Activated CD8-positive, alpha-beta memory T cell treated with anti-CD3 and anti-CD28 coated beads for 1 hour (primary cell): ENCODE measurements at places on chromosomes 6 and 20.

- no peak for DNase-seq
Observed at GRCh38 chr20:64256282-64256935, 861 bp downstream of the PCMTD2 start.

DNA sequence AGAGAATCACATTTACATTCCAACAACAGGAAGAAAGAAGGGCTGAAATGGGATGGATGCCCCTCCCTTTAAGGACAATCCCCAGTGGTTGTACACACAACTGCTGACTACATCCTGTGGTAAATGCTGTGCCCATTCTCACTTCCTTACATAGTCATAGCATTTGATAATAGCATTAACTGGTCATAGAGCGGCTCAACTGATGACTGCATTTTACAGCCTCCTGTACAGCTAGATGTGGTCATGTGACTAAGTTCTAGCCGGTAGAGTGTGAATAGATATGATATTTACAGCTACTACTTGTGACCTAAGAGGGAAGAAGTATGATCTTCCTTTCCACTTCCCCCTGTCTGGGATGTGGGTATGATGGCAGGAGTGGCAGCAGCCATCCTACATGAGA lies 24.7 kb downstream of the KCNK17 start:
- no peak for DNase-seq

DNA sequence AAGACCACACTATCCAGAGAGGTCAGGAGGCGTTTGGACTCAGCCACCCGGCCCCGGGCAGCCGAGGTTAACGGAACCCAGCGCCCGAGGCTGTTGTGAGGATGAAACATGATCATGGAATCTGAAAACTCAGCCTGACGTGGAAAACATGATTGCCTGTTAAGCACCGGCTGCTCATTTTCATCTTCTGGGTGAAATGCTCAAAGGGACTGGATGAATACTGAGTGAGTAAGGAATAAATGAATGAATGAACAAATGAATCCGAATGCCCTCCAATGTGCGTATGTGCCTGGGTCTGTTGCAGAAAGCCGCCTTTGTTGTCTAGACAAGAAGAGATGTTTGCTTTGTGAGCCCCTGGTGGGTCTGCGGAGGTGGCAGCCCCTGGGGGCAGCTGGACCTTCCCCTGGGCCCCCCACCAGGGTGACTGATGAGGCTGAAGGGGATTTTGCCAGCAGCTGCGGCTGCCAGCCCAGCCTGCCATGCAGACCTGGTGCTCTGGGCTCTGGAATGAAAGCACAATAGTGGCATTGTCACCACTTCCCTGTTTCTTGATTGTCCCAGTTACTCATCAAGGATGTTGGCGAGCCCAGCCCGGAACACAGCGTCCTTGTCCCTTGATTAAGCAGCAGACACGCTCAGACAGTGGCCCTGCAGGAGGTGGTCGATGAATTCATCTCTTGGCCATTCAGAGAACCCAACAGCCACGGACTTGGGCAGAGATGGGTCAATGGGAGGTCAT lies 211.1 kb downstream of the ANKRD60 start:
- DNase-seq: no peak

- DNase-seq: no peak
Observed at GRCh38 chr6:93391965-93392364, 27.4 kb downstream of the EPHA7 start.

DNA sequence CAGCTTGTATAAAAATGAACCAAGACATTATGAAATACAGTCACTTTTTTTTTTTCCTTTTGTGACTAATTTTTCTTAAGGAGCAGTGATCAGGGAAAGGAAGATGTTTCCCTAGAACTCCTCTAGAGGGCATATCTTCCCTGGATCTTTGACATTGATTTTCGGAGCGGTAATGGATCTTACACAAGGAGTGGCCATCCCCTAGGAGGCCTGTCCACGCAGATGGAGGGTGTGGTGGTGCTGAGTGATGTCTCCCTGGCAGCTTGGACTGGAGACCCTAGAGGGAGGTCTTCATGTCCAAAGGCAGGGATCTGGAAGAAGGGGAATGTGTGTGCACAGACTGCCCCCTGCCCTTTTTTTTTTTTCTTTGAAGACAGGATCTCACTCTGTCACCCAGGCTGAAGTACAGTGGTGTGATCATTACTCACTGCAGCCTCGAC lies 7.0 kb upstream of the KIFC1 start:
- DNase-seq: no peak

DNA sequence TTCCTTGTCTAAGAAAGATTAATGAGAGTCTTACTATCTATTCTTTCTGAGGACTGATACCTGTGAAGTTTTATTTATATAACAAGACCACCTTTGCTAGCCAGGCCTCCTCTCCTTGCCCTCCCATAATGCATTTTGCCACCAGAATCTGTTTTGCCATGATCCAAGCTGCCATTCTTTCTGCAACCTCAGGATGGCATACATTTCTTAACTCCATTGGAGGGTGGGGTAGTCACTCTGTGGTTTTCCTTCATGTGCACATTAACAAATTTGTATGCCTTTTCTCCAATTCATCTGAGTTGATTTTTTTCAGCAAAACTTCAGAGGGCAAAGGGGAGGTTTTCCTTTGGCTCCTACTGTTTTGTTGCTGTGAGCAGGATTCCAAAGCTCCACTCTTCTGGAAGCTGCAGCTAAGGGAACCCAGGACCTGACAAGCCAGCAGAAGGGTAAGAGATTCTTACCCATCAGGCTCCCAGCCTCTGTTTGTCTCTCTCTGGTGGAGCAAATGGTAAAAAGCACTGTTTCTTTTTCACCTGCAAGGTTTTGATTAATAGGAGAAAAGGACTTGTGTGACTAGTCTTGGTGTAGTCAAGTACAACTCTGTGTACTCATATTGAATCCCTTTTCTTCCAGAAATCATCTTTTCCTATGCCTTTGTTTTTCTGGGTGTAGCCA lies 26.2 kb upstream of the ENPP4 start:
- DNase-seq: no peak

DNA sequence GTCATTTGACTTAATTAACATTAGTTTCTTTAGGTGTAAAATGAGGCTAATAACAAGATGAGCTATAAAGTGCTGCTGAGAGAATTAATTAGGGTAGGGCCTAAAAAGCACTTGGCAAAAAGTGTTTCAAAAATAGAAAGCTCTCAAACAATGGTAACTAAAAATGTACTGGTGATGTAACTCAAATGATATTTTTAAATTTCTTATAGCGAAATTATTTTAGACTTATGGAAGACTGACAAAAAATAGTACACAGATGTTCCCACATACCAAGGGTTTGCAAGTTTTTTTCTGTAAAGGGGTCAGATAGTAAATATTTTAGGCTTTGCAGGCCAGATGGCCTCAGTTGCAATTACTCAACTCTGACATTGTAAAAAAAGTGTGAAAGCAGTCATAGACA lies 190.7 kb upstream of the UFL1 start:
- DNase-seq: no peak

GRCh38 chr6:159126590-159126989 lies 42.6 kb upstream of the FNDC1 start:
- DNase-seq: no peak

GRCh38 chr6:95084867-95085266 lies 492.5 kb upstream of the MANEA start:
- no peak for DNase-seq

DNA sequence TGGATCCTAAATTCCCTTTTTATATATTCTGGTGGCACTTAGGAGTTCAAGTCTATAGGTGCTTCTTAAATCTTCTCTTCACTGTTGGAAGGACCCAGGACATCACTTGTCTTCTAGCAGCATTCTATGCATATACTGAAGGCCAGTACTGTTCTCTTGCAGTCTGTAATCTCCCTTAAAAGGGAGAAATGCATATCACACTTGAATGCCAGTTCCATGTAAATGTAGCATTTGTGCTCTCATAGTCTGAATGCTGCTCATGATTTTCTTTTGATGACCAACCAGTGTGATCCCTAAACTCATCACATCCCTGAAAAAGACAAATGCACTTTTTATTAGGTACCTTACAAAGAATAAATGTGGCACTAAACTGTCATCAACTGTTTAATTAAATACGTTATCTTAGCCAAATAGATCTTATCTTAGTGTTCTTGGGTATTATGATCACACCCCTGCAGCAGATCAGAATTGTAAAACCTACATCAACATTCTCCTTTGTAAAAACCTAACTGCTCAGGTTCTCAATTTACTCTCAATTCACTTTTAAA lies 176.1 kb downstream of the EPHA7 start:
- no peak for DNase-seq

GRCh38 chr6:25392372-25392771 lies 113.2 kb downstream of the CARMIL1 start:
- no peak for DNase-seq

DNA sequence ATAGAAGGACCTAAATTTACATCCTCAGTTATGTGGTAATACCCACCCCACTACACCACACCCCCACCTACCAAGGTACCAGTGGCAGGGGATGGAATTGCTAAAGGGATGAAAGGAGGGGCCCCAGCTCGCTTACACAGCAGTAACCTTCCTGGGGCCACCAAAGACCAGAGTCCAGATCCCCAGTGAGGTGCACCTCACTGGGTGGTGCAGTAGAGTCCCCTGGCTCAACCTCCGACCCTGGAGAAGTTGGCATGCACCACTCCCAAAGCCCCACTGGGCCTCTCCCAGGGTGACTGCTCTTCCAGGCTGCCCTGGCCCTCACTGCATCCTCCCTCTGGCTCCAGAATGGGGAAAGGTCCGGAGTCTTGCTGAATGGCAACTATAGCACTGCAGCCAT lies 816 bp downstream of the UNC5CL start:
- DNase-seq: no peak

- no peak for DNase-seq
Observed at GRCh38 chr20:34437330-34437986, 74.4 kb downstream of the ITCH start.

GRCh38 chr6:5115168-5115567 lies 30.0 kb downstream of the PPP1R3G start:
- no peak for DNase-seq

- DNase-seq: no peak
Observed at GRCh38 chr6:147201885-147202515, 2.2 kb upstream of the STXBP5 start.

DNA sequence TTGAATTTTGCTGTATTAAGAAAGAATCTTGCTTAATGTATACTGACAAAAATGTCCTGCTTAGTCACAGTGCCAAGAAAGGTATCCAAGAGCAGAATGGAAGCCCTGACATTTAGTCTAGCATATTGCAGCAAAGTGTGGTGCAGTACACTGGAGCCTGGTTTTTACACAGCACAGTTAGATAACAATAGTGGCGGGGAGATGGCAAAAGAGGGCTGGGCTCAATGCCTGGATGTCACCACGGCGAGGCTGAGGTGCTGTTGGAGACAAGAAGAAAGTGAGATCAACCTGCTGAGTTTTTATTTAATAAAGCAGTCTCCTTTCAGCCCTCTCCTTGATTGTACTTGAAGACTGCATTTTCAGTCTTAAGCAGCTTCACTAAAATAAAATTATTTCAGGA lies 426.0 kb downstream of the LMBRD1 start:
- no peak for DNase-seq

DNA sequence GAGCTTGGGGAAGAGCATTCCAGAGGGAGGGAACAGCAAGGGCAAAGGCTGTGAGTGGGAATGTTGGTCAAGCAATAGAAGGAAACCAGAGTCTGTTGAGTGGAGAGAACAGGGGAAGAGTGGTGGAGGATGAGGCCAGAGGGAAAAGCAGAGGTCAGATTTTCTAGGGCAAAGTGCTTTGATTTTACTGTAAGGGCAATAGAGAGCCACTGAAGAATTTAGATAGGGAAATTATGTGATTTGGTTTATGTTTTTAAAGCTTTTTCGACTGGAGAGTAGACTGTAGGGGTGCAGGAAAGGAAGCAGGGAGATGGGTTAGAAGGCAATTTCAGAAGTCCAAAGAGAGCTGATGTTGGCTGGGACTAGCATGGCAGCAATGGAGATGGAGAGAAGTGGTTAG lies 4.4 kb downstream of the L3MBTL1 start:
- no peak for DNase-seq

DNA sequence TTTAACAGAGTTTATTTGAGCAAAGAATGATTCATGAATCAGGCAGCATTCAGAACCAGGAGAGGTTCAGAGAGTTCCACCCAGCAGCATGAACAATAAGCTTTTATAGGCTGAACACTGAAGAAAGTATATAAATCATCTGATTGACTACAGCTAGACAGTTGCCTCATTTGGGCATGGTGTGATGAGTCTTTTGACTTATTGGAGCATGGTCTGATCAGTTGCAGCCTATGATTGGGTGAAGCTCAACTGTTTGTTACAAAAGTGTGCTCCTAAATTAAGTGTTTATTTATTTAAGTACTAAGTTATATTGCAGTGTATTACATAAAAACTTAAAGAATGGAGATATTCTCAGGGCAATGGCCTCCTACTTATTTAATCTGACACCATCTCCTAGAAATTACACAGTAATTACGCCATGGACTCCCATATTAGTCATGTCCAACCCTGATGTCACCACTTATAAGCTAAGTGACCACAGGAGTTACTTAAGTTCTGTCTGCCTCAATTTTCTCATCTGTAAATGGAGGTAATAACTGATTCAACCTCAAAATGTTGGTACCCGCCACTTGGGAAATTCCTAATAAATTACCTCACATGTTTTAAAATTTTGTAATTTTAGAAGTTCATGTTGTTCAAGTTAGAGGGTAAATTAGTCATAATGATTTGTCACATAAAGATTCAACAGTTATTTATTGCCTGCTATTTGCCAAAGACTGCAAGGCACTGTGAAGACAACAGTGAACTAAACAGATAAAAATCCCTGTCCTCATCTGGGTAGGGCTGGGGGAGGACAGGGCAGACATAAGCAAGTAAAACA lies 15.2 kb upstream of the ROS1 start:
- no peak for DNase-seq

DNA sequence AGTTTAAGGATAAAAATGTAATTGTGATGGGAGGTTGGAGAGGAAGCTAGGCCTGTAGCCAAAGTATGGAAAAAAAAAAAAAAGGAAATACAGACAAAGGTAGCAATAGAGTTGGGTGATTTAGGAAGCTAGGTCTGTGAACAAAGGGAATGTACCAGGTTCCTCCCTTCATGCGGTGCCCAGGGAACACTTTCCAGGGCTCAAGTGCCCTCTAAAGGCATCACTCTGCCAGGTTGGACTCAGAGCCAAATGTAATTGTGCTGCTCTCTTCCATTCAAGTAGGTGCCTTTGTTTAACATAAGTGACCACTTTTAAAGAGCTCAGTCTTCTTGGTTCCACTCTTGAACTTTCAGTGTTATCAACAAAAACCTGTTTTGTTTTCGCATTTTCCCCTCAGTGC lies 159.7 kb upstream of the AHI1 start:
- no peak for DNase-seq

- no peak for DNase-seq
Observed at GRCh38 chr6:138869398-138869797, 73.5 kb downstream of the ECT2L start.

DNA sequence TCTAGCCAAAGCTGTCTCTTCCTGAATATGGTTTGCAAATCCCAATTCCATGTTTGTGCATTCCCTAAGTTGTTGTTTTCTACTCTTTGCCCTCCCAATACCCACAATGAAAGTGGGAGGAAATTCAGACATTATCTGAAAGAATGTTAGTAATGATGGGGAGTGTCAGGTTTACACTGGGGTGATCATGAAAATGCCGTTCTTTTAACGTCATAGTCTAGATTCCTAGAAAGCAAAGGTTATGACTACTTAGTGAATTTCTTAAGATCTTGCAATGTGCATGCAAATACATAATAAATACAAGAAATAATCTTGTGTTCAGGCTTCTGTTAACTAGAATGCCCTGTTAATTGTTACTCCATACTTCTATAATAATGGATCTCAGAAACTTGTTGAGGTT lies 101.0 kb downstream of the LCA5 start:
- no peak for DNase-seq

GRCh38 chr20:1296117-1296610 lies 30.1 kb downstream of the SNPH start:
- no peak for DNase-seq

- no peak for DNase-seq
Observed at GRCh38 chr6:144008120-144008811, at the start of gene PLAGL1. Gene PLAGL1 (minus strand): TSS chr6:144008259. CDS start chr6:143948136, 60,123 bp downstream.
